ENCODE measurements at places on chromosomes 2 and 18.

GRCh38 chr2:157067562-157067961 is 189.9 kb upstream of the GALNT5 start:
- no peak for DNase-seq

DNA sequence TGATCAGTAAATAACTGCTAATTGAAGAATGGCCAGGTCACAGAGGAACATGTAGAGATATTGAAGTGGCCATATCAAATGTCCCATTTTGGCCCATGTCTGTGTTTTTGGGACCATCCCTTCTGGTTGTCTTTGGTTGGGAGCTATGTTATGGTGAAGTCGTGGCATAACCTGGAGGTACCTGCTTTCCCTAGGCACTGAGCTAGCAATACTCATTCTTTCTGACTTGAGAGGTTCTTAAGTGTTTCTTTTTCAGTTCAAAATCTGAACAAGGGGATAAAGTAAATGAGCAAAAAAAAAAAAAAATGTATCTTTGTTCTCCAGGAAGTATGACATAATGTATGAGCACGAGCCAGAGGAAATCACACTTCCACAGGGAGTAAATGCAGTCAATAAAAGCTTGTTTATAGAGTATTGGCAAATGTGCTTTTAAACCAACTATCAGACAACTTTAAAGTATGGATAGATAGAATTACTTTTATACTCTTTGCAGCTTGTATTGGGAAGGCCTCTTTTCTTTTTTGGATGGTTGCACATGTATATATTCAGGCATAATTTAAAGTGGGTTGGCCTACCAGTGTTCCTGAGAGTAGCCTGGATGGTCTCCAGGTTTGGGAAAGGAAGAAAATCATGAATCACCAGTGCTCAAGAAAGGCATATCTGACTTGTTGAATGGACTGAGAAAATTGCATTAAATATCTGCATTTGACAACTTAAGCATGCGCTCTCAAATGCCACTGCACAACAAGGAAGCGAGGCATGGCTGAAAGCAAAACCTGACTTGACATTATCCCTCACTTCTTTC is 125.0 kb downstream of the SPHKAP start:
- DNase-seq, result no peak

DNA sequence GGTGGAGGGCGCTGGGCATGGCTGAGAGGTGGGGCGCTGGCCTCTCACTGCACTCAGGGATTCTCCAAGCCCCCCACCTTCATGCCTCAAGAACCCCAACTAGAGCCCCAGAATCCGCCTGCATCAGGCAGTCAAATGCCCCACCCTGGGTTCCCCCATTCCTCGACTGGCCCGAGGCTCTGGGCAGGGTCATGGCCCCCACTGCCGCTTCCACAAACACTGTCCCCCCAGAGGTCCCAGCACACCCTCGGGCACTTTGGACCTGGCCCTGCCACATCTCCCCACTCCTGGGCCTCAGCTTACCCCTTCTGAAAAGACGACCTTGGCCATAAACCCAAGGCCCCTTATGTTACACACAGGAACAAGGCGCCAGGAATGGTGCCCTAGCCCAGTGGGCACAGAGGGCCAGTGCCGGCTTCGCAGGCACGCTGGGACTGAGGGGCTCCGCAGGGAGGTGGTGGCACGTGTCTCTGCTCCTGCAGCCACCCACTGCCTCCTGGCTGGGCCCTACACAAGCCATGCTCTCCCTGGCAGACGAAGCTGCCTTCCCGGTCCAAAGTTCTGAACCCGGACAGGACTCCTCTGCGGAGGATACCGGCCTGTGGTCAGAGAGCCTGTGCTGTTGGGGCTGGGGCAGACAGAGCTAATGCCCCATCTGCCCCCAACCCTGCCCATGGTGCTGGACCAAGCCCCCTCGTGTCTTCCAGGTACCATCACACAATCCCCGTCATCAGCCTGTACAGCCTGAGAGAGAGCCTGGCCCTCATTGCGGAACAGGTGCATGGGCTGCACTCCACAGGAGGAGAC is 6.8 kb downstream of the AGXT start:
- DNase-seq, result no peak

GRCh38 chr18:78774741-78775141 is 204.9 kb upstream of the SALL3 start:
- no peak for DNase-seq

DNA sequence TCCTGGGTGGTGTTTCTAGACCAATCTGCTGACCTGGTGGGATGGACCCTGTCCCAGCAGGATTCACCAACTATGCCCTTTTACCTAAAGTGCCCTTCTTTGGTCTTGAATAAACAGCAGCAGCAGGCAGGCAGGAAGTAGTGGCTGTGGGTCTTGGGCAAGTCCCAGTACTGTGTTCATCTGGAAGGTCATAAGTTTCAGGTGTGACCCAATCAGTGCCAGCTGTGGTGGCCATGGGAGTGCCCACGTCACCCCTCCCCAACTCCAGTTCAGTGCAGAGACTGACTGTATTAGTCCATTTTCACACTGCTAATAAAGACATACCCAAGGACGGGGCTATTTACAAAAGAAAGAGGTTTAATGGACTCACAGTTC is 148.3 kb upstream of the SRD5A2 start:
- no peak for DNase-seq

DNA sequence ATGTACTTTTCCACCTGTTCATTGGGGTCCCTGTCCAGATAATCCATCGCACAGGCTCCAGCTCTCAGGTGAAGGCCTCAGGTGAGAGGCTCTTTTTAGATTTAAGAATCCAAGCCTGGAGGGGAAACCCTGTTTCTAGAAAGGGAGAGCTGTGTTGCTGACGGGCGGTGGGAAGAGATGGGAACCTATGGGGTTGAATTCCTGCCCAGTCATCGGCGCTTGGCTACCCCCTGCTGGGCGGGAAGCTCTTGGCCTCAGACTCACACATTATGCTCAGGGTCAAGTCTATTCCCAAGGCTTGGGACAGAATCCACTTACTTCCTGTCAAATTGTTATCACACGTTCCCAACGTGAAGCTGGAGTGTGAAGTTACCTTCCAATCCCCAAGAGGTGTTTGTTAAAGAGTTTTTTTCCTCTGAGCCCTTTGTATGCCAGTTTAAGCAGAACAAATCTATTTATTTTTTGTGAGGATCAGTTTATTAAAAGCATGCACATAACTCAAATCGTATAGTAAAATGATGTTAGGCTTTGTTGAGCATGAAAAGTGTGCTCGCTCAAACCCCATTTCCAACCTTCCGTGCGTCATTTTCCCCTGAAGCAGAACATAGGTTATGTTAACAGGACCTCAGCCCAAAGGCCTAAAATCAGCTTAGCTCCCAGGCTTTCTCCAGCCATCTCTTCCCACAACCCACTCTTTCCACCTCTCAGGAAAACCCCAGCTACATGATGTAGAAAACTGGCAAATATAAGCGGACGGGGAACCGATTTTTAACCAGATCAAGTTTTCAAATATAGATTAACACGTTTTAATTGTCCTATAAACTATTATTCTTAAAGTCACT is 181.7 kb upstream of the ETAA1 start:
- no peak for DNase-seq

GRCh38 chr2:40690525-40690924 is 238.6 kb upstream of the SLC8A1 start:
- no peak for DNase-seq

GRCh38 chr2:127810156-127810618 is 784 bp downstream of the WDR33 start:
- no peak for DNase-seq

DNA sequence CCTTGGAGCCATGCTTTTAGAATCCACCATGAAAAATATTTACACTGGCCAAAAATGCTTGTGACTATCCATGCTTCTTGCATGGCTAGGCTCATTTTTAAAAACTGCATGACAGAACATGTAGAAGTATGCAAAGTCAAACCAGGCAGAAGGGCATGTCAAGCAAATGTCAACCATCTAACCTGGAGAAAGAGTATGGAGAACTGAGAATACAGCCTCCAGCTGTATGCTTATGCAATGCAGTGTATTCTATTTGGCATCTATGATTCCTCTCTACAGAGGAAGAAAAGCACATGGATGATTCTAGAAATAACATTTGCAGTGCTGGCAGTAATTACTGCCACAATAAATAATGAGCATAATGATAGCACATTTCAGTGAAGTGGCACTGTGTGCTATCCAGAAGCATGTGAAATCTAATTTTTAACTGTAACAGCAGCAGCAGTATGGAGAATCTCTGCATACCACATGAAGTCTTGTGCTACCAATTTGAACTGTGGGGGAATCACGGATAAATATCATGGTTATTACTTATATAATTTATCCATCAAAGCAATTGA is 87.3 kb upstream of the CCDC141 start:
- no peak for DNase-seq

DNA sequence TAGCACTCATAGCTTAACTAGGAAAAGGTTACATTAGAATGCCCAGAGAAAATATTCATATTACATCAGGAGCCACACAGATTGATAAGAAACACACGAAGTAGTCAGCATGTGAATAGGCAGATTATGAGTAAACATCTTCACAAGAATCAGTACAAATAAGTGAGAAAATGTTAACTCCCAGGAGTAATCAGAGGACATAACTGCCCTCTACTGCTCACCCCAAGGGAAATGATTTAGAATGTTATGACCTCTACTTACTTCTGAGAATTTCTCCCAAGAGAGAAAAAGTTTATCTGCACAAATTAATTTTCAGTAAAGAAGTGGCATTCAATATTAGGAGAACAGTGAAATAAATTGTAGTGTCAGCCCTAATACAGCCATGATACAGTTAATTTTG is 39.1 kb upstream of the ACKR3 start:
- DNase-seq, result no peak

GRCh38 chr18:11828786-11829432 is 22.3 kb upstream of the CHMP1B start:
- no peak for DNase-seq

GRCh38 chr18:75087119-75088020 is 121.6 kb downstream of the PTGR3 start:
- DNase-seq, result no peak

- no peak for DNase-seq
These were observed 146.2 kb upstream of the LYPD1 start for GRCh38 chr2:132816234-132816633.

DNA sequence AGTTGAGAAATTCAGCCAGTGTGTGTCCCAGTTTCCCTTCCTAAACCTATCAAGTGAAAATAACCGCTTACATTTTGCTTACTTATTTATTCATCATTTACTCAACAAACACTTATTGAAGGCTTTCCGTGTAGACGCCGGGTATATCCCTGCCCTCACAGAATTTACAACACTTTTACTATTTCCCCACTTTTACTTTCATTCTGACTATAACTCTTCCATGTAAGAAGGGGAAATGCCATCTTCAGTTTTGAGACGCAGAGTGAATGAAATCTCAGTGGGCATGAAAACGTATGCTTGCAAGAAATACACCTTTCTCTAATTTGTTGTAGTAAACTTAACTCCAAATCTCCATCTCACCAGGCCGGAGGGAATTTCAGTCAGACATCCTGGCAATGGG is 251.0 kb upstream of the CHAC2 start:
- no peak for DNase-seq

- no peak for DNase-seq
These were observed 199.8 kb downstream of the AGPS start for GRCh38 chr2:177592397-177592796.

DNA sequence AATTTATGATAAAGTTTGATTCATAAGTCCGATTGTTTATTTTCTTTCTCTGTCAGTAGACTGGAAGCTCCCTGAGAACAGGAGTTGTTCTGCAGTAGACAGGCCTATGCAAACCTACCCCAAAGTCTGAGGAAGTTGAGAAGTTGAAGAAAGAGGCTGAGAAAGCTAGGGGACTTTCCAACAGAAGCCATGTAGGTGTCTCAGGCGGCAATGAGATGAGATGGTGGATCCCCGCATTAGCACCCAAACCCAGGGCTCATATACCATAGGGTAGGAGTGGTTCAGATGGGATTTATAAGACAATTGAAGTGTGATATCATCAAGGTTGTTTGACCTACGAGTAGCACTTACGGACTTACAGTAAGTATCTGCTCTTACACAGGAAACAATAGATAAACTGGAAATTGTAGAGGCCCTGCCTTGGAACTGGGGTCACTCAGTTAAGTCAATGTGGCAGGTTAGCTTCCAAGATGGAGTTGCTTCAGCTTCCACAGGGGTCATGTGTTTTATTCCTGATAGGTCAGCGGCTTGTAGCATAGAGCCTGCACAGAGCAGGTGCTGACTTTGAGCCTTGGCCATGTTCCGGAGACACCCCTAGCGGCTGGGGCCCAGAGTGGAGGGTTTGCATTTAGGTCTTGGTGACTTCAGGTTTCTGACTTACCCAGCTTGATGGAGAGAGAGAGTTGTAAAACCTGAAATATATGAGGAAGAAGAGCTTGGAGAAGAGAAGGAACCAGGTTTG is 2.3 kb upstream of the PSD4 start:
- DNase-seq, result no peak

- no peak for DNase-seq
These were observed 258.0 kb downstream of the HDAC4 start for GRCh38 chr2:239142806-239143205.

DNA sequence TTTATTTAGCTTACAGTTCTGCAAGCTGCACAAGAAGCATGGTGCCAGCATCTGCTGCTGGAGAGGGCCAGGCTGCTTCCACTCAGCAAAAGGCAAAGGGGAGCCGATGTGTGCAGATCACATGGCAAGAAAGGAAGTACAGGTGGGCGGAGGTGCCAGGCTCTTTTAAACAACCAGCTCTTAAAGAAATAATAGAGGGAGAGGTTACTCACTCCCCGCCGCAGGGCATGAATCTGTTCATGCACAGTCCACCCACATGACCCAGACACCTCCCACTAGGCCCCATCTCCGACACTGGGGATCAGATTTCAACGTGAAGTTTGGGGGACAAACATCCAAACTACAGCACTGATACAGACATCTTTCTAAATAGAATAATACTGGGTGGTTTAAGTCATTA is 105.8 kb downstream of the MTCL1 start:
- DNase-seq, result no peak

DNA sequence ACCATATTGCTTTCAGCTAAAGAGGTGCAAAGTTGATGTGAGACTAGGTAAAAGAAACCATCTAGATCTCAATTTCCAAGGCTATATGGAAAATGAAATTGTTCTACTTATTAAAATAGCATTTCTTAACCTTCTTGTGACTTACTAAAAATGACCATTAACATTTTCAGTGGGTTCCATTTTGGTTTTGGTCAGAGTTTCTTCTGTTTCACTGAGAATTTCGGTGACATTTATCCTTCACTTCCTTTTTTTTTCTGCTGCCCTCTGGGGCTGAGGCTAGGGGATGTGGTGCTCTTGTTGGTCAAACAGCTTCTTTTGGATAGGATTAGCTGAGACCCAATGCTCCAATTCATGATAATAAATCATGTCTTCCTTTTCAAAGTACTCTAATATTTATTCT is 44.3 kb upstream of the REL start:
- no peak for DNase-seq

DNA sequence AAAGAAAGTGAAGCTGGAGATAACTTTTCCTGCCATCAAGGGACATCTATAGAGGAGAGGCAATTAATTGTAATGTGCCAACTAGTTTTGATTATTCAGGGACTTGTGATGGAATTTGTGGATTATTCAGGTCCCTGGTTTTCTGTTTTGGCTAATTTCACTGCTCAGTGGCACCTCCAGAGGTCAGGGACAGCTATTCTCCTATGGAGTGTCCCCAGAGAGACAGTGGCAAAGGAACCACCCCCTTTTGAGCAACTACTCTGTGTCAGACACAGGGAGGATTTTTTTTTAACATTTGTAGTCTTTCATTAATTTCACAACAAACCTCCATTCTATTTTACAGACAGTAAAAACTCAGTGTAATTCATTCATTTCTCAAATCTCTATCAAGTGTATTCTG is 206.0 kb upstream of the SPRED2 start:
- DNase-seq, result no peak

GRCh38 chr2:10022966-10023662 is 20.2 kb upstream of the KLF11 start:
- DNase-seq, result no peak

- DNase-seq, result no peak
These were observed 221.0 kb upstream of the MMADHC start for GRCh38 chr2:149808556-149808955.
